ENCODE measurements at places on chromosomes 13 and 19. TPM values are rescaled to one million over a fixed set of nuclear protein-coding genes. Genes with fewer than 3 reads are reported as not detected.

TMEM221 gene
- total RNA-seq = not detected

ADGRE3 gene
- 0.46 TPM for total RNA-seq

MBD3L3 gene
- not detected for total RNA-seq

SHANK1 gene
- 1.3 TPM for total RNA-seq

PLEKHJ1 gene
- 51.2 TPM for total RNA-seq

PNMA8B gene
- 0.75 TPM for total RNA-seq

ZNF600 gene
- 2.2 TPM for total RNA-seq

PRKCG gene
- total RNA-seq = not detected

ZNF571 gene
- total RNA-seq = 4.4 TPM

SLC25A41 gene
- total RNA-seq = 0.83 TPM

MAU2 gene
- total RNA-seq = 46.8 TPM

ZNF729 gene
- total RNA-seq = not detected

LCP1 gene
- 13.2 TPM for total RNA-seq
